ENCODE measurements at places on chromosomes 2 and 18.

- no peak for DNase-seq
Measured at GRCh38 chr2:170739048-170739447, 23.9 kb downstream of the SP5 start.

GRCh38 chr2:10257500-10258147, 45.1 kb upstream of the HPCAL1 start:
- no peak for DNase-seq

- no peak for DNase-seq
Measured at GRCh38 chr18:7325126-7325430, 94.2 kb downstream of the LRRC30 start.

DNA sequence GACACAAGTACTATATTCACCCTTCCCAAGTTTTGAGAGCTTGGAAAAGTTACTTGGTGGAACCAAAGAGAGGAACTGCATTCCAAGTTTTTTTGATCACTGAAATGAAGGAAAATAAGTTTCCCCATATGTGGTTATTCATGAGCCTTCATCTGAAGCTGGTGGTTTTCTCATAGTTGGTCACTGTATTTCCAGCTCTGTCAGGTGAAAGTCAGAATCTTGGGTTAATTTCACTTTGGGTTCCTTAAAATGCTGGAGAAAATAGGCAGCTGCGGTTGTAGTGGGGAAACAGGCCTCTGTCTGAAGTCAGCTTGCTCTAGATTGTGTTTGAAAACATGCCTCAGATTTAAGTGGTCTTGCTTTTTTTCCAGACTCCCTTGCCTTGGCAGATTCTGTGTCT, 200.5 kb downstream of the HRH4 start:
- DNase-seq = no peak

DNA sequence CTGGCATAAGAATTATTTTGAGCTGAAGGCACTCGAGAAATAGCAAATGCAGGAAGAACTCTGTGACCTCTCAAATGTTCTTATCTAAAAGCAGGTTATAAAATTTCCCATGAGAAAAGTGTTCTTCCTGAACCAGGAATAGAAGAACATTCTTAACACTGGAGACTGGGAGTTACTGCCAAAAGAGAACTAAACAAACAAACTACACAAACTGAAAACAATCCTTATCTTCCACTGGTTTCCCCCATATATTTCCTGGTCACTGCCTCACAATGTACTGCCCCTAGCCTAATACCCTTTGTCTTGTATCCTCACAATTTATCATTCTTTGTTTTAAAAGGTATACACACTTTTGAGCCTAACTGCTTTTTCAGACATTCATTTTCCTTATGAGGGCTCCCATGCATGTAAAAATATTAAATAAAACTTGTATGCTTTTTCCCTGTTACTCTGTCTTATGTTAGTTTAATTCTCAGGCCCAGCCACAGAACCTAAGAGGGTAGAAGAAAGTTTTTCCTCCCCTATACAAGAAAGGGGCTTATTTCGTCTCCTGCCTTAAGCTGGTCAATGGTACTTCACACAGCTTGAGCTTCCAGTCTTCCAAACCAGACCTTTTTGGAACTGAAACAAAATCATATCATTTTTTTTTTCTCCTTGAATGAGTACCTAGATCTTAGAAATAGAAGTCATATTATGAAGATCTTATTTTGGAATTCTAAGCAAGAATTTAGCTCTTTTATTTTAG, 110.6 kb downstream of the MSTN start:
- no peak for DNase-seq

DNA sequence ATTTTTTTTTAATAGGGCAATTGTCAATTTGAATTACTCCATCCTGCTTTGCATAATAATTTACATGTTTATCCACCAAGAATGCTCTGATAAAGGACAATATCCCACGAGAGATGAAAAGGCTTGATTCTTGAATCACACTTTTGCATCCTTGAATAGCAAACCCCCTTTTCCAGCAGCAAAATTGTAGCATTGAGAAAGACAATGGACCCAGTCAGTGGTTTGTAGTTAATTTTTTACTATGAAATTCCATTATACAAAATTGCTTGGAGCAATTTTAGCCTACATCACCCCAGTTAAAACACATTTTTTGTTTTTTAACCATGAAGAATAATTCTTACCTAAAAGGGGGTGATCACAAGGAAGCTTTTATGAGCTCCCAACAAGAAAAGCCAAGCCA, 255.1 kb downstream of the RND3 start:
- DNase-seq = no peak

DNA sequence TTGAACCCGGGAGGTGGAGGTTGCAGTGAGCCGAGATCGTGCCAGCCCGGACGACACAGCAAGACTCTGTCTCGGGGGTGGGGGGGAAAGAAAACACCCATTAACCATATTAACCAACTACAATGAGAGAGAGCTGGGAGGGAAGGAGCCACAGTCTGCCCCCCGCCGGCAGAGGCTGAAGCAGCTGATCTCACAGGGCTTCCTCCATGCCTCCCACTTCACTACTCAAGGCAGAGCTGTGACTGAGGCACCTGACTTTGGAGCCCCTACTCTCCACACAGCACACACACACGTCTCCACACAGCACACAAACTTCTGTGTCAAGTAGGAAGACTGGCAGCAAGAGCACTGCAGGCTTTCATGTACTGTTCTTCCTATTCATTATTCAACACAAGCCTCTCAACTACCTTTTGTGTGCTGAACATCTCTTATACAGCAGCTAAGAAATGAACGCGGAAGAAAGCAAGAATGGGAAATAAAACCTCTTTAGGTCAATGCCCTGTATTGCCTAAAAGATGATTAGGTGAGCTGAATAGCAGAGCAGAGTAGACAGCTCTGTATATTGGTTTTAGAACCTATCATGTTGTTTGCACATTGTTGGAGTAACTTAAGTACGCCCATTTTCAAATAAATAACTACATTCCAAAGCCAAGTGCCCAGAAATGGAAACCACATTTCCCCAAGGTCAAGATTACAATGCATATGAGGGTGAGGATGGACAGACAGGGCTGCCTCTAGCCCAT, 26.2 kb downstream of the PDIA6 start:
- no peak for DNase-seq

DNA sequence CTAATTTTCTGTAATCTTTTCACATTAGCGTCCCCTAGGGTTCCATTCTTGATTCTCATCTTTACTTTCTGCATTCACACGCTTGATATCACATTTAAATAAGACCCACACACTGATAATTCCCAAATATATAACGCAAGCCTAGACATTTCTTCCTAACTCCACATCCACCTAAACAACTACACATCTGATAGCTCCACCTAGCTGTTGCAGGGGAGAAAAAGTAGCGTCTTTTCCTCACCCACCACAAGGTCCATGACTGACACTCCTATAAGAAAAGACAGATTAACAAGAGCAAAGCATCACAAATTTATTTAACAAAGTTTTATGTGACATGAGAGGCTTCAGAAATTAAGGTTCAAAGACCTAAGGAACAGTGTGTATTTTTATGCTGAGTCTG, 862.2 kb upstream of the DDX18 start:
- no peak for DNase-seq

GRCh38 chr2:109131777-109132176, 2.8 kb downstream of the SH3RF3 start:
- no peak for DNase-seq

DNA sequence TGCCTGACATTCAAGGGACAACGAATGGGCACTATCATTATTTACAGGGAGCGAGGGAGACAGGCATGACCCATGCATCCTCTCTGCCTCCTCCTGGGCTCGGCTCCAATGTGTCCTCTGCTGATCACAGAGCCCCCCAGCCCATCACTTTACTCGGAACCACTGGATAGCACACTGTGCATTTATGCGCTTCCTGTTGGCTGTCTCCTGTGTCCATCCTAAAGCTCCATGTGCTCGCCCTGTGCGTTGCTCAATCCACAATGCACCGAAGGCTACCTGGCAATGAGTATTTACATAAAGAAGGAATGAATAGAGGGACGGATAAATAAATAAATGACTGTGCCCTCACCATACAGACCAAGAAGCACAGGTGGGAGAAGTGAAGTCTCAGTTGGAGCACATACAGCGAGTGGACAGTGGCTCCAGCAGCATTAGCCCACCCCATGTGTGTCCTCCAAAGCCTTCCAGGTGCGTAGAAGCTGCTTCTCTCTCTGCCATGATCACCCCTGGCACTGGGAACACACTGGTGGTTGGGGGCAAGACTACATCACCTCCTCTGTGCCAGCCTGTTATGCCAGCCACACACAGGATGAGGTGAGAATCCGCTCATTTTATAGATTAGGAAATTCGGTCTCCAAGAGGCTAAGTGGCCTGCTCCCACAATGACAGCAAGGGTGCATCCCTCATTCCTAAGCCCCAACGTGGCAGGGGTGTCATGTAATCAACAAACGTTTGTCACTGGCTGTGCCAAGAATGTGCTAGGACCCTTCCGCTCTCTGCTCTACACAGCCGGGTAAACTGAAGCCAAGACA, 2.3 kb upstream of the GDF7 start:
- no peak for DNase-seq

GRCh38 chr2:74005786-74006185, 21.1 kb downstream of the TET3 start:
- no peak for DNase-seq

DNA sequence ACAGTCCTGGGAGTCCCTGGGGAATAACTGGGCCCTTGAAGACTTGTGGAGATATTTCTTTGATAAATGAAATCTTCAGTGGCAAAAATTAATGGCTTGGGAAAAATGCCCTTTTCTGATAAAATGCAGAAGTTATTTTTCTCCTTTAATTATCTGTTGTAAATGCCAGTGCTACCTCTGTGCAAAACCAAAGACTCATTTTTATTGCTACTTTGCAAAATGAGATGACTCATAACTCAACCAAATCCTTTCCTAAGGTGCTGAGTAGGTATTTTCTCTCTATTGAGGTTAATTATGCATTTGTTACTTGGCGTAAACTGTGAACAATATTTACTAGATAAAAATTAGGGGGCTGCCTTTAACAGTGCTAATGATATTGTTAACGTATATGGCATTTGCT, 163.9 kb downstream of the DOK6 start:
- DNase-seq = no peak

GRCh38 chr2:112476434-112476833, 5.5 kb upstream of the TTL start:
- DNase-seq = no peak

DNA sequence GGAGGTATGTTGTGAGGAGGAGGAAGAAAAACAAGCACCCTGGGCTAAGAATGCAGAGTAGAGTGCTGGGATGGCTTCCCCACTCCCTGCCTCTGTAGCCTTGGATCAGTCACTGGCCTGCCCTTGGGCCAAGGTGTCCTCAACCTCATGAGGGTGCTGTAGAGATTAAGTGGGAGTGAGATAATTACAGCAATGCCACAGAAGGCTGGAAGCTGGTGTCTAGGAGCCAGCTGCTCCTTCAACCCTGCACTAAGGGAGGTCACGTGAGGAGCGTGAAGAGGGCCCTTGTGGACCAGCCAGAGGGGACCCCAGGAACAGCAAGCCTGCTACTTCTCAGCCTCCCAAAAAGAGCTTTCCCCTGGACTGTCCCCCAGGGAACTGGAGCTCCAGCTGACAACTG, 95.2 kb downstream of the TTC32 start:
- DNase-seq = no peak

DNA sequence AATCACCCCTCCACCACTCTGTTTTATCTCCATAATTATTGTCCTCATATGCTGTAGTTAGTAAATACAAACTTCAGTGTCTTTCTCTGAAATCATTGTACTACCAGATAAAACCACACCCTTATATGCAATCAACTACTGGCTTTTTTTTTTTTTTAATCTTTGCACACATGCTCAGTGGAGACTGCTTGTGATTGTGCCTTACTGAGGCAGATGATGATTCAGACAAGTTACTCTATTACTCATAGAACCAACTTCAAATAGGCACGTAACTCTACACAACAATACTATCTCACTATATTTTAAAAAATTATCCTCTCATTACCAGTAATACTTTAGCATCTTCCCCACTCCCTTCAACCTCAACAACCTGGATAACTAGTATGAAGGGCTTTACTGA, 1278.4 kb upstream of the PIK3C3 start:
- DNase-seq = no peak

DNA sequence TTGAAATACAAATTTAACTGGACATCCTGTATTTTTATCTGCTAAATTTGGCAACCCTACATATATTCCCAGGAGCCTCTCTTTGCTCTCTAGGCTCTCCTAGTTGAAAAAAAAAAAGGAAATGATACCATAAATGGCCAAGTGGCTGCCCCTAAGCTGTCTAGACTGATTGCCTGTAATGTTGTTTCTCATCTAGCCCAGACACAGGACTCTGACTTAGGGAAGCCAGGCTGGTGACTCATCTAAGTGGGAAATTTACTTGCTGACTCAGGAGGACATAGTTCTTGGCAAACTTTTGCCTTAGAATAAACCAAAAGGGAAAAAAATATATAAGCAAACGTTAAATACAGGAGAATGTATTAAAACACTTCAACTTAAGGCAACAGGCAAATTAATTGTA, 14.6 kb upstream of the ITGAV start:
- DNase-seq = no peak

DNA sequence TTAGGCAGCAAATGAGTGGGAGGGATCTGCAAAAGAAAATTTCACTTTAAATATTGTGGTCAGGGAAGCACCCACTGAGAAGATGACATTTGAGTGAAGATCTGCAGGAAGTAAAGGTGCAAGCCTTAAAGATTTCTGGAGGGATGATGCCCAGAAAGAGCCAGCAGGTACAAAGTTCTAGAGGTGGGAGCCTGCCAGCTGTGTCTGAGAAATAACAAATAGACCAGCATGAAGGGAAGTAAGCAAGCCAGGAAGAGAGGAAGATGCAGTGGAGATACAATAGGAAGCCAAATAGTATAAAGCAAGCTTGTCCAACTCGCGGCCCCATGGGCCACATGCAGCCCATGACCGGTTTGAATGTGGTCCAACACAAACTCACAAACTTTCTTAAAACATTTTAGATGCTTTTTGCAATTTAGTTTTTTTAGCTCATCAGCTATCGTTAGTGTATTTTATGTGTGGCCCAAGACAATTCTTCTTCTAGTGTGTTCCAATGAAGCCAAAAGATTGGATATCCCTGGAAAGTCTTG, 489.9 kb downstream of the DCC start:
- no peak for DNase-seq

DNA sequence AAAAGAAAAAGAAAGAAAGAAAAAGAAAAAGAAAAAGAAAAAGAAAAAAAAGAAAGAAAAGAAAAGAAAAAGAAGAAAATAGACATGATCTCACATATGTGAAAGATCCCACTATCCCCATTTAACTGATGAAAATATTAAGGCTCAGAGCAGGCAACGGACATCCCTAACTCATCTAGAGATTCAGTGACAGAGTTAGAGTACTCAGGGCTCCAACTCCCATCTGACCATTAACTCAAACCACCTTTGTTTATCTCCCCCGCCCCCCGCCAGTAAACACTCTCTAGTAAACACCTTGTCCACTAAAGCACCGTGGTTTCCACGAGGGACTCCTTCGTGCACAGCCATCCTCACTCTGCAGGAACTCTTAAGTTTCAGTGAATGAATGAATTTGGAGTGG, 142.9 kb downstream of the TGIF1 start:
- DNase-seq = no peak

Measured in stimulated activated CD4-positive, alpha-beta T cell treated with anti-CD3 and anti-CD28 coated beads, Interleukin-1b, Interleukin-23, amount 100 ng/mL, for 4 hours (primary cell).